Stimulated activated CD4-positive, alpha-beta T cell treated with anti-CD3 and anti-CD28 coated beads, Interleukin-12 subunit alpha, Interleukin-12 subunit beta, amount 100 ng/mL, for 24 hours (primary cell): ENCODE measurements at places on chromosomes 5 and 9.

DNA sequence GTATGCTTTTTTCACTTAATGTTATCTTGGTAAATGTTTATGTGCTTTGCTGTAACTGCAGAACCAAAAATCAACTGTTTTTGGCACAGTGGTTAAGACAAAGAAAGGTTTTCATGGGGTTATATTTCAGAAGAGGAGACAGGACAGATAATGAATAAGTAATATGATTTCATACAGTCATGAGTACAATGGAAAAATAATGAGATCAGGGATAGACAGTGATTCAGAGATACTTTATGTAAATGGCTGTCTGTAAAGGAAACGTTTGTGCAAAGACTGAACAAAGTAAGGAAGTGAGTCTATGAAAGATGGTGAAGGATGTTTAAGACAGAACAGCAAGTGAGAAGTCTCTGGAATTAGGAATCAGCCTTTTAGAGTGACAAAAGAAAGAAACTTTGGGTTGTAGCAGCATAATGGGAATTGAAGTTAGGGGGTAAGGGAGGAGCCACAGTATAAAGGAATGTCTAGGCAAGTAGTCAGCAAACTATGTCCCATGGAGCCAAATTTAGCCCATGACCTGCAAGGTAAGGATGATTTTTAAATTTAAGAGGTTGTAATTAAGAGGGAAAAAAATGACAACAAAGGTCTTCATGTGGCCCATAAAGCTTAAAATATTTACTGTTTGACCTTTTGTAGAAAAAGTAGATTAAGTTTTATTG lies 55.0 kb downstream of the TNPO1 start:
- DNase-seq, result no peak

- no peak for DNase-seq
These were observed 589.7 kb downstream of the ANXA1 start for GRCh38 chr9:73741316-73741715.

DNA sequence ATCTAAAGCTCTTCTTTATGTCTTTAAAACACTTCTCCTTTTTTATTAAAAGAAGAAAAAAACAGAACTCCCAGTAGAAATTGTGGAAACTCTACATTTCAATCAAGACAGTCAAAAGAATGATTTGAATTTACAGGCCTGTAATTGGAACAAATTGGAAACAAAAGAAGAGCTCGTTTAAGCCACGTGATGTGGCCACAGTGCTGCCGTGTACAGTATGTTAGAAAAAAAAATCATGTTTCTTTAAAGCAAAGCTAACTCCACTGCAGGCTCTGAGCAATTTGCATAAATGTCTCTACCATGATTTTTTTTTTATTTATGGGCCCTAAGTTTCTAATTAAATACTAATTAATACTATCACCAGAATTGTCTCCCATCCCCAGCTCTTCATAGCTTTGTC lies 325.6 kb downstream of the ZSWIM6 start:
- no peak for DNase-seq

- DNase-seq, result no peak
These were observed 153.2 kb downstream of the MACROH2A1 start for GRCh38 chr5:135245521-135246499.

GRCh38 chr9:5617749-5618148 lies 11.2 kb upstream of the RIC1 start:
- DNase-seq, result no peak

GRCh38 chr9:120619751-120620655 lies 40.0 kb upstream of the CDK5RAP2 start:
- DNase-seq, result peak; percentile 45

DNA sequence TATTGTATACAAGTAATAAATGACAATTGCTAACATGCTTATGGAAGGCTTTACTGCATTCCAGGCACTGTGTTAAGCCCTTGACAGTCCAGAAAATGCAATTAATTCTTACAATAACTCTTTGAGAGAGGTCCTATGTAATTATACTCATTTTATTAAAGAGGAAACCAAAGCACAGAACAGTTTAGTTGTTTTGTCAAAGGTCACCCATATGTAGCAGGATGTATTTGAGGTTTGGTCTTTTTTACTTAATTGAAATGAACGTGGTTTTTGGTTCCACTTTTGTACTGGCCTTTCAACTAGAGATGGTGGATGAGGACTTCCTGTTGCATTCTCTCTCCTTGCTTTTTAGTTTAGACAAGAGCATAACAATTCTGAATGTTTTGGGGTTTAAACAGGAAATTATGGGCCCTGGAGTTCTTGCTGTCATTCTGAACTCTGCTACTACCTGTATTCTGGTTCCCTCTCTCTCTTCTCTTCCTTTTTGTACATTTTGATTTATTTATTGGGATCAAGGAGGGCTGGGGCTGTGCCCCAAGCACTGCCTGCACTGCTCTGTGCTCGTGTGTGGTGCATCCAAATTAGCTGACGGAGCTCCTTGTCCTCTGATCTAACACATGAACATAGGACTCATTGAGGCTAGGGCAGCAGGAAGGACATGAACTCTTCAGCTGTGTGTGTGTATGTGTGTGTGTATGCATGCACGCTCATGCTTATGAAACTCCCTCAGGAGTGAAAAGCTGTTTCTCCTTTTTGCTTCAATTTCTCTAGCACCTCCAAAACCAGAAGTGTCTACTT lies 47.4 kb downstream of the SLC28A3 start:
- DNase-seq, result no peak

DNA sequence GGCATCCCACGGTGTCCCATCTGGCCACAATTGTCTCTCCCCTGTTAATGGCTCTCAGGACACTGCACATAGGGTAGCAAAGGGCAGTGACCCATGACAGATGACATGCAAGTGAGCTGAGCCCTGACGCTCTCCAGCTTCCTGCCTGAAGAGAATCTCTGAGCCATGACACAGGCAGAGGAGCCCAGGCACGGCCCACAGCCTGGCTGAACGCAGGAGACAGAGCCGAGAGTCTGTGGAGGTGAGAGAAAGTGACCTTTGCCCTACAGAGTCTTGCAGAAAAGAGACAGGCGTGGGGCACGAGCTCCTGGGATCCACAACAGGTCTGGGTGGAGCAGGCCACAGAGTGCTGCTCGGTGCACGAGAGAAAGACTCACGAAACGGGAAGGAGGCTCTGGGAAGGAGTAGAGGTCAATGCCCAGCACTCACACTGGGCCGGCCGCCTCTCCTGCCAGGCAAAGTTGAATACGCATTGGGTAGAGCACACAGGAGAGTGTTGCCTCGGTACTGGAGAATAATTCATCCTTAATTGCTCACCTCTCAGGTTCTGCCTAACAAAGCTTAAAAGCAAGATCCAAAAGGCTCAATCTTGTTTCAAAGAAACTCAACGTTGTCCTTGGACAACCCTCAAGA lies 90.3 kb downstream of the MRPL36 start:
- DNase-seq, result no peak

DNA sequence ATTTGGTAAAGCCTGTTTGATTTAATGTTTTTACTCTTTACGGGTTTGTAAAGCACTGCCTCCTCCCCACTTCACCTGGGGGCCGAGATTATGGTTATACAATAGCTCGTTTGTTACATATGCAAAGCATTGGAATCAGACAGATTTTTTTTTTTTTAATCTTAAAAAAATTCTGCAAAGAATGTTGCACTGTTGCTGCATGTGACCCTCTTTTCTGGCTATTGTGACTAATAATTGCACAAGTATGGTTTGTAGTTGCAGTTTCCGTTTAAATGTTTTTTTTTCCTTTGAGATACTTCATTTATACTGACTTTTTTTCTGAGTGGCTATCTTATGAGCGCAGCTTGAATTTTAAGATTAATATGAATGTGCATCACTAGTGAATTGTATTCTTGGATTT lies 165.3 kb downstream of the KDM4C start:
- no peak for DNase-seq

GRCh38 chr9:135533113-135533512 lies 11.9 kb downstream of the LCN1 start:
- no peak for DNase-seq

GRCh38 chr5:87729781-87730180 lies 317.1 kb upstream of the CCNH start:
- DNase-seq, result no peak

- no peak for DNase-seq
These were observed 2168.1 kb downstream of the MAT2B start for GRCh38 chr5:165673499-165673898.
